ENCODE measurements at places on chromosomes 2 and 18. TPM values are rescaled to one million over a fixed set of nuclear protein-coding genes. Genes with fewer than 3 reads are reported as not detected.

SLC16A14 gene
- total RNA-seq: 5.9 TPM

SPHKAP gene
- not detected for total RNA-seq

IL1RN gene
- 3.0 TPM for total RNA-seq

LRATD1 gene
- 1.9 TPM for total RNA-seq

RND3 gene
- total RNA-seq: 100 TPM

UGT1A5 gene
- total RNA-seq: not detected

ALK gene
- total RNA-seq: not detected

PARD6G gene
- total RNA-seq: 6.7 TPM

WDR7 gene
- total RNA-seq: 27.3 TPM

DNA sequence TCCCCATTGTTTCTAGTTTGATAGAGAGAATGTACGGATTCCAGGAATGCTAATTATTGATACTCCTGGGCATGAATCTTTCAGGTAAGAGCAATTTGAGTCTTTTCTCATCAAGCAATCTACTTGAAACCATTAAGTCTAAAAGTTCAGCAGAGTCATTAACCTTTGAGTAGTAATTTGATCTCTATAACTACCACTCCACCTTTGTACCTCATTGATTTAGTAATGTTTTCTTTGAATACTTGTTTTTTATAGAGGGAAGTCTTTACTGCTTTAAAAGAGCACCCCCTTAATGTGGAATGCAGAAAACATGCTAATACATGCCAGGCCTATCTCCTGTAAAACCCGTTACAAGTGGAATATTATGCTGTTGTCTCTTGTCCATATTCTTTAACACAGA lies 45.0 kb downstream of the EIF5B start:
- no peak for DNase-seq

DNA sequence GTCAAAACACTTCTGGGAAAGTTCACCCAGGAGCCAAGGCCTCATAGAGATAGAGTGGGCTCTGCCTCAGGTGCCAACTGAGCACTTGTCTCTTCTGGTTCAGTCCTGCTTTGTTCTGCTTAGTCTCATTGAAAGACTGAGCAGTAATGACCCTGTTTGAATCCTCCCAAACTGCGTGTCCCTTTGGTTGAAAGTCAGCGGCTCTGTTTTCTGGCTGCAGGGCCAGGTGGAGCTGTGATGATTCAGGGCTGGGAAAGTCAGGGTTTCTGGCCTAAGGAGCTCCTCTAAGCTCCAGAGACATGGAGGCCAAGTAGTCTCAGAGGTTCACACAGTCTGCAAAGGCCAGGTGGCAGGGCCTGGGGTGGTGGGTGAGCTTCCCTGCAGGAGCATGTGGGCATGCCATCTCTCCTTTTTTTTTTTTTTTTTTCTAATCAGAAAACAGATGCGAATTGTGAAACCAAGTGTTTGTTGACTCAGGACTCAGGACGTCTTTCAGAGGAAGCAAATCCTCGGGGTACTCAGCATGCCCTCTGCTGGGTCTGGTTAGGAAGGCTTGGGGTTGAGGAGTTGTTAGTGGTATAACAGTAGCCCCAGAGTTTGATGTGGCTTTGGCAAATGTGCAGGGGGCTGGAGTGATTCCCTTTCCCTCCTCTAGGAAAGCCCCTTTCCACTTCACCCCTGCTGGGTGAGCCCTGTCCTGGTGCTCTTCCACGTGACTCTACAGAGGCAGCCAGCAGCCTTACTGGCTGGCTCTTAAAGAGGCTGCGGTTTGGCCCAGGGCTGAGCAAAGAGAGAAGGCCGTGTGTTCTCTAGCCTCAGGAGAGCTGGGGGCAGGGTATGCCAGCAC lies 38.3 kb downstream of the TMEM17 start:
- DNase-seq: no peak

- DNase-seq: no peak
Measured at GRCh38 chr2:71974846-71975245, 172.8 kb downstream of the CYP26B1 start.

DNA sequence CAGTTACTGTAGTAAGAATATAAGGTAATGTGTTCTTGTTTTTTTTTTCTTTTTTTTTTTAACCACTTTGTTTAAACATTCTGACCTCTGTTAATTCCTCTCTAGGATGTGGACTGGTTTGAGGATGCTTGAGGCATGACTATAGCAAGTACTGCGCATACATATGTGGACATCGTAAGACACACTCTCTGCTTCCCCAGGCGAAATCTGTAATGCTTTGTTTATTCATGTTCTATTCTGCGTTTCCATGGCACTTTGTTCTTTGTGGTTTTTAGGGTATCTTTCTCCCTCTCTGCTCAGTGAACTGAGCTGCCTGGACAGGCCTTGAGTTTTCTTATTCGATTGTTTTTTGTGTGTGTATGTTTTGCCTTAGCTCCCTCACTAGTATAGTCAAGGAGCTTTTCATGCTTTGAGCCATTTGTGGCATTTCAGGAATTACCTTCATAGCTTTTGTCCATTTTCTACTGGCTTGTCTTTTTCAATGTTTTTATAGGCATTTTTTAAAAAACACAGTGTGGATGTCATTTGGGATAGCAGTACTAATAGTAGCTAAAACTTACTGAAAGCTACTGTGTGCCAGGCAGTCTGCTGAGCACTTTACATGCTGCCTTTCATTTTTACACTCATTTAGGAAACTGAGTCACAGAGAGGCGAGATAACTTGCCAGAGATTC lies 1.9 kb upstream of the SH3BP4 start:
- DNase-seq: no peak

GRCh38 chr2:138329162-138329561 lies 172.4 kb upstream of the SPOPL start:
- no peak for DNase-seq

DNA sequence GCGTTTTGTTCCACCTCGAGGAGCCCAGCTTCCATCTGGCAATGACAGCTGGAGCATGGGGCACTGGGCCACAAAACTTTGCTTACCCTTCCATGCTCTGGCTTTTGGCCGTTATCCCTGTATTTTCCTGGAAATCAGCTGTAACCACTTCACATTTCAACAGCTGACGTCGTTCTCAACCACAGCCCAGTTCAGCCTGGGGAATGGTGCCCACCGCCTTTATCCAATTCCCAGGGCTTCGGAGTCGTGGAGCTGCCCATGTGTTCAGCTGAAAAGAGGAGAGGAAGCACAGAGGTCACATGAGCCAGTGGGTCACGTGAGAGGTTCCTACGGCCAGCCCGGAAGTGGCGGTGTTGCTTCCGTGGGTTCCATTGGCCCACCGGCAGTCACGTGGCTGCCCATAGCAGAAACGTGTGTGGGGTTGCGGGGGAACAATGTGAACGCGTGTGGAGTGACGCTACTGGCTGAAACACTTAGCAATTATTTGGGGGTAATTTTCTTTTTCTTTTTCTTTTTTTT lies 16.7 kb upstream of the EDAR start:
- DNase-seq: no peak

GRCh38 chr18:10797896-10798295 lies 272.1 kb downstream of the NAPG start:
- DNase-seq: no peak

DNA sequence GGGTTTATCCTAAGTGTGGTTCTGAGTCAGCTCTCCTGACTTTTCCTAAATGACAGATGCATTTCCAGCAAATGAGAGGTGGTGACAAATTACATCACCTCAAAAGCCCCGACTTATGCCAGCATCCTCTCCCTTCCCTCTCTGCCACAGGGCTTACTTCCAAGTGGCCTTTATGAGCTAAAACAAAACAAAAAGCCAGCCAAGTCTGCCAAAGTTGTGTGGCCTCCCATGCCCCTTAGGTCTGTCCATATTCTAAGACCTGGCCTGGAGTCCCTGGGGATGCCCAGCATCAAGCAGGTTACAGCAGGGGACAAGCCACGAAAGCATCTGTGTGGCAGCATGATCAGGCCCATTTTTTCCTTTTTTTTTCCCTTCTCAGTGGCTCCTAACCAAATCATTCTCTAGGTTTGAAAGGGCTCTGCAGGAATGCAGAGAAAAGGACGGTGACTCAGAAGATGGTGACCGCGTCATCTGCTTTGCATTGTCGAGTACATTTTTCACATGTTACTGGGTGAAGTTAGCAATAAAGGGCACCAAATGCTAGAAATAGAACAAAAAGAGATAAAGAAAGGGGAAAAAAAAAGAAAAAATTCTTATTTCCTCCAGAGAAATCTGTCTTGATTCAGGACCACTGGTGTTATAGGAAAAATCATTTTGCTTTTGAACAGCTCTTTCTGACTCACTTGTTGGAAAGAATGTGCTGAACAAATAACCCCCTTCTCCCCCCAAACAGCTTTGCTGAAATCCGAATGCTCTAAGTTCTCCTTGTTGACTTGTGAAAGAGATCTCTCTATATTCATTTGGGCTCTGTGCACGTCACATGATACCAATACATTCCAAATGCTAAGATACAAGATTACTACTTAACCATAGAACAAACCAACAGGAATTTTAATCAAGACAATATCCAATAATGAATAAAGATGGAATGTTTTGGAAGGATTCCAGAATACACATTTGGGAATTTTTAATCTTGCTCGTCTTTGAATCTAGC lies 178.7 kb downstream of the EN1 start:
- peak; percentile 85 for DNase-seq

DNA sequence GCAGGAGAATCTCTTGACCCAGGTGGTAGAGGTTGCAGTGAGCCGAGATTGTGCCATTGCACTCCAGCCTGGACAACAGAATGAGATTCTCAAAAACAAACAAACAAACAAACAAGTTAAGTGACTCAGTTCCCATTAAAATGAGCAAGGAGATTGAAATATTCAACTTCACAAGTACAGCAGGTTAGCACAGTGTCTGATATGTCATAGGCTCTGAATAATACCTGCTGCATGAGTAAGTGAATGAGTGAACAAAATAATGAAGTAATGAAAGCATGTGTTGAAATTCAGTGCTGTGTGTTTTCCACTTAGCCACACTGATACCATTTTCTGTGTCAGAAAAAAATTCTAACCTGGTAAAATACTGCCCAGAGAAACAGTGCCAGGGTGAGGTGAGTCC lies 41.9 kb upstream of the SETBP1 start:
- no peak for DNase-seq

DNA sequence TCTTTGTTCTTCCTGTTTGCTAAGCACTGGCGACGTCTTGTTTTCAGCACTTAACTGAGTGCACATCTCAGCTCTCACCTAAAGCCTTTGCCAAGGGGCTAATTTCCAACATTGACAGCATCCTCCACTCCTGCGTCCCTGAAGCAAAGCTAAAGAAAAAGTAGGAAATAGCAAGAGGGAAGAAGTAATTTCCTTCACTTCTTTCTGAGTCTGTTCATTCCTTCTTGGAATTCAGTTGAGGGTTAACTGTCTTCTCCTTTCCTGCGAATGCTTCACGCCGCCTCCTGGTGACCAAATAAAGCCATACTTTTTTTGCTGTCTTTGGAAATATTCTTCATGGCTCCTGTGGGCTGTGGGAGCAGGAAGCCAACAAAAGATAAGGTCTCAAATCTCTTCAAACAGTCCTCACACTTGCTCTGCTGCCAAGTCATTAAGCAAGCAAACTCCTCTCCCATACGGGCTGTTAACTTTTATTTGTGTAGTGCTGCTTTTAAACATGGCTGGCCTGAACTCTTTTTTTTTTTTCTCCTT lies 100.9 kb downstream of the DPP10 start:
- DNase-seq: no peak

Data from posterior vena cava (tissue), 2 donors.